Myocyte (in vitro differentiated cells): ENCODE measurements at places on chromosomes 2 and 18. TPM values are rescaled to one million over a fixed set of nuclear protein-coding genes. Genes with fewer than 3 reads are reported as not detected.
A peak's percentile ranks its signal among the peaks of the same experiment; 100 is the strongest.

DNA sequence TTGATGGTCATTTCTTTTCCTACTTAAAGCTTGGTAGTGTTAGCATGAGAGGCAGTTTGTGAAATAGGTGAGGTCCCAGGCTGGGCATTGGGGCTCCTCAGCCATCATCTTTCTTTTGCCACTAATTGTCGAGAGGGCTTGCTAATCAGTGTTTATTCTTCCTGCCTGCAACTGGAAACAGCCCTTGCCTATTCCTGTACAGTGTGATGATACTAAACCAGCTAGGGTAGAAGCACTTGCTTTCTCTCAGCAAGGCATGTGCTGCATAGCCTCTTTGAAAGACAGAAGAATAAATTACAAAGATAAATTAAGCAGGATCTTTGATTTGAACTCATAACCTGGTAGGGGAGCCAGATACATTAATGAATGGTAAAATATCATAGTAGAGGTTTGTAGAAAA lies 16.6 kb upstream of the GPBAR1 start:
- DNase-seq, result no peak

GRCh38 chr2:99414566-99414965 lies 75.3 kb downstream of the REV1 start:
- no peak for DNase-seq

DNA sequence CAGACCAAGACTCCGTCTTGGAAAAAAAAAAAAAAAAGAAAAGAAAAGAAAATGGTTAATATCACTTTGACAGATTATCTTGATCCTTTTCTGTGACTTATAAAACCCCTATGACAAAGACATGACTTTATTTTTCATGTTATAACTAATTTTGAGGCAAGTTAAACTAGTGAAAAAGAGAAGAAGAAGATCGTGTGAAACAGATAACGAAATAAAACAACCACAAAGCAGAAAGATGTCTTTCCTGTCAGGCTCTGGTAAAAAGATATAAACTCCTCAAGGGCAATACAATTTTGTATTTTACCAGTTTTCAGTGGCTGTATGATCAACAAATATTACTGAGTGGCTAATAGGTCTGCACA lies 13.4 kb upstream of the RBMS1 start:
- DNase-seq, result no peak

GRCh38 chr2:169464466-169464865 lies 14.8 kb upstream of the BBS5 start:
- no peak for DNase-seq

DNA sequence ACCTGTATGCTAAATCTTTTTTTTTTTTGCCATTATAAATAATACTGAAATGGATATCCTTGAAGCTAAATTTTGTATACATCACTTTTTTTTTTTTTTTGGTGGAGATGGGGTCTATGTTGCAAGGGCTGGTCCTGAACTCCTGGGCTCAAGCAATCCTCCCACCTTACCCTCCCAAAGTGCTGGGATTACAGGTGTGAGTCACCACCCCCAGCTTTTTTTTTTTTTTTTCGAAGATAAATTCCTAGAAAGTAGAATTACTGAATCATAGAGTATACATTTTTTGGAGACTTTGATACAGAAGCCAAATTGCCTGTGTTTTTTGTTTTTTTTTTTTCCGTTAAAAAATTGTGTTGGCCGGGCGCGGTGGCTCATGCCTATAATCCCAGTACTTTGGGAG lies 51.0 kb upstream of the MCFD2 start:
- no peak for DNase-seq

- peak; percentile 34 for DNase-seq
Measured at GRCh38 chr2:12479065-12479601, 237.6 kb upstream of the TRIB2 start.

DNA sequence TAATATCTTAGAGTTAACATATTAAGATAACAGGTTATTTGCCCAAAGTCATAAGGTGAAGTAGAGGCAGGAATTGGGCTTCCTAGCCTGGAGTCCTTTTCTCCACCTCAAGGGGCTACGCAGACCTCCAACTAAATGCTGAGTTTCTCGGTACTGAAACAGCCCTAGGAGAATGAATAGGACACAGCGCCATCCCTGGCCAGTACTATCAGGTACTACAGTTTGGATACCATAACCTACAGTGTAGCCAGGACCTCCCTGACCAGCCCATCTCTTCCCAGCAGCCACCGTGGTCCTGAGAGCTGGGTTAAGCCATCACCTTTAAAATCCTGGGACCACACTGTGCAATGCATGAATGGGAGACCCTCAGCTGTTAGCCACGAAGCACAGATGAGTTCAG lies 15.7 kb downstream of the CASP8 start:
- DNase-seq, result no peak

- no peak for DNase-seq
Measured at GRCh38 chr2:12341215-12341614, 375.5 kb upstream of the TRIB2 start.

DNA sequence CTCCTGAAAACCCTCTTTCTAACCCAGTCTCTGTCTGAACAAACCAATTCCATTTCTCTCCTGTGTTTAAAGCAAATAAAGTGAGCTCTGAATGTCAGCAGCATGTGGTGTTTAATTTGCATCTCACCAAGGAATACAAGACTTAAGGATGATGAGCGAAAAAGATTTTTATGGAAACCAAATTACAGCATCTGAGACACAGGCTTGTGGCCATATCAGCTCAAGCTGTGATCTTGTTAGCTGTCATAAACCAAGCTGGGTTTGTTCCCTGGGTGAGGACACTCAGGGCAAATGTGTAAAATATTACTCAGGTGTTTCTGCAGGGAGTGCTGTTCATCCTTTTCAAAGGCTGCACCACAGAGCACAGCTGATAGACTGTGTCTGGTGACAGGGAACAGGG lies 129.3 kb upstream of the REV1 start:
- no peak for DNase-seq

GRCh38 chr2:134396493-134396892 lies 142.6 kb downstream of the MGAT5 start:
- no peak for DNase-seq

DNA sequence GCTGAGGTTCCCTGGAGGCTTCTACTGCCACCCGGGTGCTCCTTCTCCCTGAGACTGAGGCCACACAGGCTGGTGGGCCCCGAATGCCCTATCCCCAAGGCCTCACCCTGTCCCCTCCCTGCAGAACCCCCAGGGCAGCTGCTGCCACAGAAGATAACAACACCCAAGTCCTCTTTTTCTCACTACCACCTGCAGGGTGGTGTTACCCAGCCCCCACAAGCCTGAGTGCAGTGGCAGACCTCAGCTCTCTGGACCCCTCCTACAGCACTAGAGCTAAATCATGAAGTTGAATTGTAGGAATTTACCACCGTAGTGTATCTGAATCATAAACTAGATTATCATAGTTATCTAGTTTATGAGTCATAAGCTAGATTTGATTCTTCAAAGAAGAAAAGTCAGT lies 7.3 kb upstream of the CENPA start:
- no peak for DNase-seq

- DNase-seq, result peak; percentile 7
Measured at GRCh38 chr18:21406116-21406515, 164.1 kb downstream of the GREB1L start.

GRCh38 chr2:49767316-49767715 lies 613.0 kb upstream of the FSHR start:
- DNase-seq, result no peak

DNA sequence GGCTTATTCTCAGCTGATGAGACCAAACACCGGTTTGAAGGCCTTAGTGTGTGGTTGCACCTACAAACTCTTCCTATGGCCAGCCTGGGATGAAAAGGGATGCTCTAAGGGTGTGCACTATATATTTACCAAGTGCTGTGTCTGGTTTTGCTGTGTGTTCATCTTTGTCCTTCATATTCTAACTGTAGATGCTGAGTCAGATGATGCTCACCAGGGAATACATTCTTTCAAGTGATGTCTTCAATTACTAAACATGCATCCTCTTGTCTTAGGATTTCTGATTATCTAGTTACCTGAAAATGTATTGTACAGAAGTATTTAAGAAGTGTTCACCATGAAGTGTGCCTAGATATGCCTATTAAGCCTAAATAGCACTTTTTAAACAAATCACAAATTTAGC lies 1111.6 kb upstream of the ZEB2 start:
- DNase-seq, result no peak

DNA sequence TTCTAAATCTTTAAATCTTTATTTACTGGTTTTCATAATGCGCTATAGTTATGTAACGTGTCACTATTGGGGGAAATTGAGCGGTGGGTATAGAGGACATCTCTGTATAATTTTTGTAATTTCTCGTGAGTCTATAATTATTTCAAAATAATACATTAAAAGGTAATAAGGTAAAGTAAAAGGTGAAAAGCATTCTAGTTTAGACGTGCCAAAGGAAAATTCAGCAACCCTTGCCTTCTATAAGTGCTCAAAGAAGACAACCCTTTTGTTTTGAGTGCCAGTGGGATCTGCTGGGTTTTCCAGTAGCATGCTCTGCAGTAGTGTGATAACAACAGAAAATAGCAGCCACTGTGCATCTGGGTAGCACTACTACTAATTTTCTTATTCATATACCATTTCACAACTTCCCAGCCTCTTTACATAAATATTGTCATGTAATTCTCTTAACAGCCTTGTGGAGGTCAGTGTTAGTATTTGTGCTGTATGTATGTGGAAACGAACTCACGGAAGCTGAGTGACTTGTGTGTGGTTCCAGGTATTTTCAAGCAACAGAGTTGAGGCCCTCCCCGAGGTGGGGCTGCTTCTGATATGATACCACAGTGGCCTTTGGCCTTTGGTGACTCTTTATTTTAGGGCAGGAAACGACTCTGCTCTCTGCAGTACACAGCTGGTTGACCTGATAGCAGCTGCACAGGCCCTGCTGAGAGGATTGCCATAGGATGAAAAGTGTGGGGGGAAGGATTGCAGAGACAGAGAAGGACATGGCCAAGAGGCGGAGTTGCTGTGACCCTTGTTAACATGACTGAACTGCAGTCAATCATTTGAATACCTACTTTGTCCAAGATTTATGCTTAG lies 104.5 kb downstream of the TDRD15 start:
- DNase-seq, result no peak

- peak; percentile 66 for DNase-seq
Measured at GRCh38 chr2:73836141-73836943, 7.6 kb downstream of the STAMBP start.

- no peak for DNase-seq
Measured at GRCh38 chr2:205218056-205218455, 464.2 kb upstream of the NRP2 start.

DNA sequence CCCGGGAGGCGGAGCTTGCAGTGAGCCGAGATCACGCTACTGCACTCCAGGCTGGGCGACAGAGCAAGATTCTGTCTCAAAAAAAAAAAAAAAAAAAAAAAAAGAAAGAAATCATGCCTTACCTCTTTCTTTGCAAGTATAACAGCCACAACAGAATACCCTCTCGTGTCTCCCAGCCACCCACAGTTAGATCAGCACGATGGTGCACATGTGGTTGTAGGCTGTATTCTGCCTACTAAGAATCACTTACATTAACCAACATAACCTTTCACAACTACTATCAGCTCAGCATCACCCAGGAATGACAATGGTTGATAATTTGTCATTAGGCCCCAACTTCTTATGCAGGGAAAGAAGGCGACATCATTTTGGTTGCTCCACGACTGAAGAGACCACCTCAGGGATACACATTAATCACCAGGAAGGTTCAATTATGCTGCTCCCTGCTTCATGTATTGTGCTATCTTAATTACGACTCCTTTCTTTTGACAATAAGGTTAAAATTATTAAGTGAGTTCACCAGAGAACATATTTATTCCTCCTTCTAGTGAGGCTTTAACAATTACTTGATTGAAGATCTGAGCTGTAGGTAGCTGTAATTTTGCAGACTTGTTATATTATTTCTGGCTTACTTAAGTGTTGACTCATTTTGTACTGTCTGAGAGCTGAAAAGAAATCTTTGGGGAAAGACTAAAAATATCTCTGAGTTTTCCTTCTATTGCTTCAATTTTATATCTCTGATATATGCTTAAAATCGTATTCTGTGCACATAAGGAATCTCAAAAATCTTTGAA lies 120.1 kb downstream of the LRP1B start:
- DNase-seq, result no peak

GRCh38 chr2:240564561-240565332 lies 3.5 kb upstream of the RNPEPL1 start:
- DNase-seq, result no peak

GRCh38 chr2:106970471-106971261 lies 84.7 kb upstream of the ST6GAL2 start:
- no peak for DNase-seq

DNA sequence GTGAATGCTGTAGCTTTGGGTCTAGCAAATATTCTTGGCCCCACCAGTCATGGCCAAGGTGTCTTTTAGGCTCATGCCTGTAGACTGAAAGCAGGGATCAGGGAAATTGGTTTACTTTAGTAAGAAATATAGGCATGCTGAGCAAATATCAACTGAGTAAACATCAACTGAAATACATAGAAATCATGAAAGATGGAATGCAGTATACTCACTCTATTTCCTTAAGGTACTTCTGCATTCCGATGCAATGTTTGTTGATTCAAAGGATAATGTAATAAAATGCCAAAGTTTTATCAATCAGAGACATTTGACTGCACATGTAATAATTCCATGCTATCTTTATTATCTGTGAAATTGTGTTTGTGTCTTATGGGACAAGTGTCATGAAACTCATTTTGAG lies 19.6 kb upstream of the IL1R1 start:
- no peak for DNase-seq

DNA sequence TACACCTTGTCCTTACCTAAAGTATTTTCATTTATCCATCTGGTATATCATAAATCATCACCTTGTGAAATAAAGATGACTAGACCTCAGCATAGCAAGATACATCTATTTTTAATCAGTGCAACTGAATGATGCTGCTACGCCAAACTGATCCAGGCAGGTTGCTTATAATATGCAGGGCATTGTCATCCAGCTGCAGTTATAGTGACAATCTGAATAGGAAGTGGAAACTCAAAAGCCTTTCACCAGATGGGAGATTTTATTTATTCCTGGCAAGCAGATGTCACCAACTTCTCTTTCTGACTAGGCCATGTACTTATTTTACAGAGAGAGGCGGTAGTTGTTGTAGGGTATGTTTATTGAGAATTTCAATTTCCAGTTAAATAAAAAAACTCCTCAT lies 747.3 kb downstream of the ADCYAP1 start:
- no peak for DNase-seq

GRCh38 chr2:217858519-217859491 lies 144.0 kb downstream of the TNS1 start:
- DNase-seq, result peak; percentile 99

RSAD2 gene
- not detected in 2 replicates for total RNA-seq

RTP5 gene
- 0.08 TPM in 1 of 2 replicates, not detected in the other for total RNA-seq

UPP2 gene
- total RNA-seq, result not detected in 2 replicates

TSPYL6 gene
- not detected in 2 replicates for total RNA-seq

IGFBP5 gene
- total RNA-seq, result 15.8 and 23.5 TPM in 2 replicates

UGT1A6 gene
- not detected in 2 replicates for total RNA-seq

OSR1 gene
- 2.5 TPM in 2 replicates for total RNA-seq

DNAJC5G gene
- not detected in 2 replicates for total RNA-seq

ASB18 gene
- 0.24 and 0.31 TPM in 2 replicates for total RNA-seq

ACMSD gene
- not detected in 2 replicates for total RNA-seq

TMX3 gene
- 96.9 and 103 TPM in 2 replicates for total RNA-seq

SCN1A gene
- not detected in 2 replicates for total RNA-seq
